ENCODE measurements at places on chromosomes 1 and 21.

DNA sequence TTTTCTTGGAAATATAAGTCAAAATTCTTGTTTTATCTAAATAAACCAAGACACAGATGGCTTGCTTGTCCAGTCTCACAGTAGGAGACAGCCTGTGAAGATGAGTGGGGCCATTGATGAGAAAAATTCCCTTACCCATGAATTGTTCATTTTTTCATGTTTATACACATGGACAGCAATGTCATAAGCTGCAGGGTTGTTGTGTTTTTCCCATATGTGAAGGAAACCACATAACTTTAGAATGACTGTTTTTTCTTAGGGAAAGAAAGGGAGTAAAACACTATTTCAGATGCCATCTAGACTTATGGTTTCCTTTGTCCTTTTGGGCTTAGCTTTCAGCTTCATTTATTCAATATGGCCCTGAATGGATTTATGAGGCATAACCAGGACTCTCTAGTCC is 622.5 kb upstream of the NR5A2 start:
- DNase-seq, result peak; percentile 72

GRCh38 chr1:88509379-88509778 is 174.7 kb upstream of the PKN2 start:
- no peak for DNase-seq

- DNase-seq, result no peak
These were observed 35.6 kb upstream of the ADGRL4 start for GRCh38 chr1:79042117-79042516.

DNA sequence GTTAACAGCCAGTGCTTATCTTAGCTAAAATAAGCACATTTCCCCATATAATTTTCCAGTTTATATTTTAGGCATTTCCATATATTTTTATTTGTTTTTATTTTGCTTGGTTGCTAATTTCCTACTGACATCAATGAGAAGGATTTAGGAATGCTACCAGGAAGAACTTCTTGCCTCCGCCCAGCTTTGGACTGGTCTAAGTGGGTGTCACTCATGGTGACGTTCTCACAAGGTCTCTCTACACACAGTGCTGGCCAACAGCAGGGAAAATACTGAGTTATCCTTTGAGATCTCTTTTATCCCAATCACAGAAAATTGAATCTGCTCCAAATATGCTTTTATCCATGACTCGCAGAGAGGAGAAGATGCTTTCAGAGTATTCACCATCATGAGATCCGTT is 13.2 kb downstream of the MX1 start:
- DNase-seq, result no peak

- no peak for DNase-seq
These were observed 13.0 kb downstream of the PHGDH start for GRCh38 chr1:119724611-119725218.

DNA sequence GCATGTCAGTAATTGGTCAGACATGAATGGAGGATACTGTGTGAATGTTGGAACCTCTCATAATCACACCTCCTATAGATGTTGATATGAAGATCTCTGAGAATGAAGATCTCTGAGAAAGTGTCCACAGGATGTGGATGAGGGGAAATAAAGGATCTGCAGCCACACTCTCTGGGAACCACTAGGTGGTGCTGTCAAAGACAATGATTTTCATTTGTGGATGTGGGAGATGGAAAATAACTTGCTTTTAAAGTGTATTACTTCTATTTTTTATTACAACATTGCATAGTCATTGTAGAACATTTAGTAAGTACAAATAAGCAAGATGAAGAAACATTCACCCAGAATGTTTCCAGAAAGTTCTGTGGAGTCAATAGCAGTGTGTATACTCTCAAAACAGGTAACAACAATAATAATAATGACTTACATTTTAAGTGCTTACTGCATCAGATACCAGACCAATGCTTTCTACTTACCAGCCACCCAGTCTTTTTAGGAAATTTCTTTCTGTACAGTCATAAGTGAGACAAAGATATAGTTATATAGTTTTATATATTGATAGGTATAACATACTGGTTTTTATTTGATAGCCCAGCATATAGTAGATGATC is 128.2 kb downstream of the ATG4C start:
- no peak for DNase-seq

DNA sequence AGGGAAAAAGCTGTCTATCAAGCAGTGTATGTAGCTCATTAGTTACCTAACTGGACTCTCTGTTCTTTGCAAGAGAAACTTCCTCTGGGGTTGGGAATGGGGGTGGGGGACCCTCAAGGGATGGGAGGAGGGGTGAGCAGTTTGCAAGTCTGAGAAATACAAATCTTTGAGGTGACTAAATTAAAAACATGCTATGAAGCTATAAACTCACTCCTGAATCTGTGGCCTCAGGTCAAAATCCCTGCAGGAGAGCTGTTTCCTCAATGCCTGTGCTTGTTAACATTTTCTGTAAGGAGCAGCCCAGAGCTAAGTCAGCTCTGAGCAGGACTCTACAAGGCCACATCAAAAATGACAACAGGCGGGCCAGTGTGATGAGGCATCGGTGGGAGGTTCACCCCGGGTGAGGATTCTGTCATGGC is 32.8 kb upstream of the PTPRC start:
- DNase-seq, result no peak
